Activated CD8-positive, alpha-beta memory T cell treated with anti-CD3 and anti-CD28 coated beads for 24 hours (primary cell): ENCODE measurements at places on chromosomes 3 and 15.

- no peak for DNase-seq
These were observed 32.0 kb upstream of the ZNF445 start for GRCh38 chr3:44509393-44509921.

- no peak for DNase-seq
These were observed 8.0 kb downstream of the CCDC14 start for GRCh38 chr3:123952844-123953520.

- no peak for DNase-seq
These were observed 14.6 kb downstream of the SPINK8 start for GRCh38 chr3:48318713-48319468.

GRCh38 chr3:64351713-64352638 lies 126.7 kb upstream of the PRICKLE2 start:
- DNase-seq, result no peak

DNA sequence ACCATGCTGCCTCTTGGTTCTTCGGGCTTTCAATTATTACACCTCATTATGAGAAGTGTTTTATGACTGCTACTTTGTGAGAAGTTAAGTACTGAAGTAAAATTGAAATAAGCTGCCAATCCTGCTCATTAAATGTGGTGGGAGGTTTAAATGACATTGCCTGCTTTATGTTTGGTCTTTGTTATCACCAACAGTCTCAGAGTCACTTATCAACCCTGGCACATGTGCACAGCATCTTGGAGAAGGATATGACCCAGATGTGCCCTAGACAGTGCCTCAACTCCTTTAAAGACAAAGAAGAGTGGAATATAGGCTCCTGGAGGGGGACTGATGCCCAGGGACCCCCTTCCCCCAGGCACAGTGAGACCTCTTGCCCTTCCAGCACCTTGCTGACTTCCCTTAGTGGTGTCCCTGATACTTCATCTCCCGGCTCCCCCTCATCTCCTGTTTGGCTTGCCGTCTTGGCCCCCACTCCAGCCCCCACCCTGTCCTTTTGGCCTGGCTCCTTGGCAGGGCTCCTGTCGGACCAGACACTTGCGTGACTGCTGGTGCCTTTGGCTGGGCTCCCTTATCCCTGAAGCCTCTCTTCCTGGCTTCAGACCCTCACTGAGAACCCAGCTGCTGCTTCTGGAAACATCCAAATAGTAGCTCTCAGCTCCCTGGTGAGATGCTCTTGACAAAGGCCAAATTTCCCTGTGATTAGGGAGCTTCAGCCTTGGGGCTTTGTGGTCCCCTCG lies 39.8 kb downstream of the ARHGAP31 start:
- no peak for DNase-seq

GRCh38 chr3:40243056-40243455 lies 66.5 kb upstream of the EIF1B start:
- no peak for DNase-seq

GRCh38 chr15:66415360-66415759 lies 28.6 kb downstream of the MAP2K1 start:
- DNase-seq, result no peak

- no peak for DNase-seq
These were observed 89.9 kb downstream of the CCNL1 start for GRCh38 chr3:157069846-157070677.

- no peak for DNase-seq
These were observed 65.5 kb downstream of the ADCY5 start for GRCh38 chr3:123383091-123384053.

GRCh38 chr15:61661791-61662190 lies 398.5 kb downstream of the VPS13C start:
- no peak for DNase-seq

DNA sequence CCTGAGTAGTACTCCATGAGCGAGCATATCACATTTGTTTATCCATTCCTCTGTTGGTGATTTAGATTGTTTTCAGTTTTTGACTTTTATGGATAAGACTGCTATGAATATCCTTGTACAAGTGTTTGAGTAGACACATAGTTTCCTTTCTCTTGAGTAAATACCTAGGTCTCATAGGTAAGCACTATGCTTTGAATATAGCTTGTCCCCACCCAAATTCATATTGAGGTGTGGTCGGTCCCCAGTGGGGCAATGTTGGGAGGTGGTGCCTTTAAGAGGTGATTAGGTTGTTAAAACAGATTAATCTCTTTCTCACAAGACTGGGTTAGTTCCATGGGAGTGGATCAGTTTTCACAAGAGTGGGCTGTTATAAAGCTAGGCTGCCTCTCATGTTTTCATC lies 42.8 kb downstream of the CDCP1 start:
- DNase-seq, result no peak

DNA sequence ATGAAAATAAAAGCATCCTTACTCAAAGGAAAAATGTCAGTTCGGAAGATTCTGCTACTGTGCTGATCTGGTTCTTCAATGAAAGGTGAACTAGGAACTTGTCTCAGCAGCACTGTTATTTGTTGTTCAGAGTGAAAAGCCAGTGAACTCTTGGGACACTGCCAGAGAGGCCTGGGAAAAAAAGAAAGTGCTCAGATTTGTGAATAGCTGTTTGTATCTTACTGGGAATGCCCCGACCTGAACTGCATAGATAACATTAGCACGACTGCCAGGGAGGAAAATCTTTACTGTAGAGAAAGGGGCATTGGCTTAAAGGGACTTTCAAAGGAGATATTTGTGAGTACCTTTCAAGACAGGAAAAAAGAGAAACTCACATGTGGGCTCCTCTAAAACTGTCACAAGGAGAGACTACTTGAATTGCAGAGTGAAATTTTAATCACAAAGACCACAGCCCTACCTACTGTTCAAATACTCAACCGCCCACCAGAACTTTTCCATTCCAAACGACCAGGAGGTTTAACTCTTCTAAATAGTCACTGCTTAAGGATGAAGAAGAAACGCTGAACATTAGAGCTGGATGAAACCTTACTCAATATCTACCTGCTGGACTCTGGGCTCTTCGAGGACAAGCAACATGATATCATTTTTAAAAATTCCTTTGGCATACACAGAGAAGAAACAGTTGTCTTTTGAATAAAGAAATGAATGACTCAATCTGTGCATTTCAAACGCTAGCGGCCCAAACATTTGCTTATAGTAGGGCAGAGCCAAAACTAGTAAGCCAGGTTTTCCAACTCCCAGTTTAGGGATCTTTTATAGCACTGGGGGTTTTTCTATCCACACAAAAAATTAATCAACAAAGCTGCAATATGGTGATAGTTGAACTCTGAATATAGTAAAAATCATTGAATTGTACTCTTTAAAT lies 13.4 kb downstream of the TAMM41 start:
- DNase-seq, result no peak
